ENCODE measurements at places on chromosomes 7 and 10. TPM values are rescaled to one million over a fixed set of nuclear protein-coding genes. Genes with fewer than 3 reads are reported as not detected.

The GNAT3 gene
- total RNA-seq = not detected

The SFTPA1 gene
- not detected for total RNA-seq

The EMX2 gene
- not detected for total RNA-seq

The HOXA2 gene
- 2.2 TPM for total RNA-seq

The LBX1 gene
- total RNA-seq = not detected

The GHRHR gene
- not detected for total RNA-seq

DNA sequence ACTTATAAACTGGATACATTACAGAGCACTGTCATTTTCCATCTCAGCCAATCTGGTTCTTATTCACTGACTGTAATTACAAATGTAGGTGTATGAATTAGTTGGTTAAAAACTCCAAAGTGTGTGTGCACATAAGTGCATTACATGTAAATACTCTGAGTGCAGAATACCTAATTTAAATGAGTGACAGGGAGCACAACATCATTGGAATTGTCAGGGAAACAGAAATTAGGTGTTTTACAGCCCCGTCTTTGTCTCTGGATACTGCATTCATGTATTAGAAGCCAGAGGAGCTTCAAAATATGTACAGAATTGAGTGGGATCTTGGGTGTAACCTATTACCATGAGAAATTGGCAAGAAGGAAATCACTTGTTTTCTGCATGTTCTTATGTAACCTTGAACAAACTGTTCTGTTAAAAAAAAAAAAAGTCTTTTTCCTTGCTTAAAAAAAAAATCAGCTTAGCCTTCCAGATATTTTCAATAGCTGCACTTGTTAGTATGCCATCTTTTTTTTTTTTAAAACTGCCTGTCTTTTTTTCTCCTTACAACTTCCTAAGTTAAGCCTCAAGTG is 31.1 kb downstream of the CELF2 start:
- DNase-seq = no peak

- no peak for DNase-seq
Measured at GRCh38 chr10:114916653-114917052, 21.3 kb upstream of the TRUB1 start.

DNA sequence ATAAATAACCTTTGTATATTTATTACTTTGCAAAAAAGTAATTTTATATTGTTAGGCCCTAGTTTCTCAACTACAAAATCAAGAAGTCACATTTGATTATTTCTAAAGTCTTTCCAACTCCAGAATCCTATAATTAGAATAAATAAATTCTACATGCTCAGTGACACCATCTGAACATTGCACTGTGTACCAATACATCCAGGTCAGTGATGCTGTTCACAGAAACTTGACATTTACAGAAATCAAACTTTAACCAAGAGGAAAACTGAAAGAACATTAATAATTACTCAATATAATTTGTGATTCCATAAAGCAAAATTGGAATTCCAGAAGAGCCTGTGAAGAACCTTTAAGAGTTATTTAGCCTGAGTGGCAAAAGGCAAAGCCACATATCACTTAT is 104.0 kb upstream of the FAM133B start:
- DNase-seq = no peak

- no peak for DNase-seq
Measured at GRCh38 chr10:3040069-3040468, 27.3 kb upstream of the PFKP start.

- DNase-seq = no peak
Measured at GRCh38 chr10:35377050-35377728, 40.9 kb downstream of the CCNY start.

DNA sequence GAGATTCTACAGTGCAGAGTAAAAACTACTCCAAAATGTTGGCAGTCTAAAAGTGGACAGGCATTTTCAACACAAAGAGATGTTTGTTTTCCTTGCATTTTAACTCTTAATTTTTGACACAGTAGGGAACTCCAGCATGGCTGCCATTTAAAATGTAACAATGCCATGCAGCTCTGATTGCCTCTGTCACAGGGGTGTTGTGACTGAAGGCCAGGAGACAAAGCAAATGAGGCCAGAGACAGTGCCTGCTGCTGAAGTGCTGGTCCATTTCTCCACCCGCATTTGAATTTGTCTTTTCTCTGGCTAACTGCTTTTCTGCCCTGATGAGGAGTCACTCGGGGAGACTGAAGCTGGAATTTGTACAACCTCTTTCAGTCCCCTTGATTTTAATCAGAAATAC is 710.6 kb upstream of the GALNT17 start:
- no peak for DNase-seq

- DNase-seq = no peak
Measured at GRCh38 chr10:132467464-132468149, 70.0 kb upstream of the INPP5A start.

Data from endothelial cell of umbilical vein (primary cell).